ENCODE measurements at places on chromosomes 5 and 9.
A peak's percentile ranks its signal among the peaks of the same experiment; 100 is the strongest.

GRCh38 chr5:31329715-31330114, 136.2 kb downstream of the CDH6 start:
- peak; percentile 4 for DNase-seq

GRCh38 chr9:137302118-137302448, at the start of gene NRARP:
Gene NRARP, minus strand, starts transcription at chr9:137302271. Its CDS starts 343 bp downstream, at chr9:137301928.
- DNase-seq = peak; percentile 71

- no peak for DNase-seq
Observed at GRCh38 chr5:1443171-1443570, 2.1 kb downstream of the SLC6A3 start.

- DNase-seq = no peak
Observed at GRCh38 chr5:149024477-149024876, 38.4 kb downstream of the SH3TC2 start.

DNA sequence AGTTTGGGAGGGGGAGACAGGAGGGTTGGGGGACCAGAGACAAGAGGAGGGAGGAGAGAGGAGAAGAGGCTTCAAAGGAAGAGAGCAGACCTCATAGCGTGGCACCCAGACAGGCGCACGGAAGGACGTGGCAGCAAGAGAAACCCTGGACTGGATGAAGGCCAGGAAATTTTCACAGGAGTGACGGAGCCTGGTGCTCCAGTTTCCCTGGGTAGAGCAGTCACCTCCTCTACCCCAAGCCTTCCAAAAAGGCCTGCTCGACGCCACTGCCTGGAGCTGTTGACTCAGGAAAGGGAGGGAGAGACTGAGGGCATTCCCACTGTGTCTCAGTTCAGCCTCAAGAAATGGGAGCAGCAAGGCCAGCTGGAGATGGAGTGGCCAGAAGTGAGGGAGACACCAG, 19.3 kb downstream of the AK8 start:
- no peak for DNase-seq

DNA sequence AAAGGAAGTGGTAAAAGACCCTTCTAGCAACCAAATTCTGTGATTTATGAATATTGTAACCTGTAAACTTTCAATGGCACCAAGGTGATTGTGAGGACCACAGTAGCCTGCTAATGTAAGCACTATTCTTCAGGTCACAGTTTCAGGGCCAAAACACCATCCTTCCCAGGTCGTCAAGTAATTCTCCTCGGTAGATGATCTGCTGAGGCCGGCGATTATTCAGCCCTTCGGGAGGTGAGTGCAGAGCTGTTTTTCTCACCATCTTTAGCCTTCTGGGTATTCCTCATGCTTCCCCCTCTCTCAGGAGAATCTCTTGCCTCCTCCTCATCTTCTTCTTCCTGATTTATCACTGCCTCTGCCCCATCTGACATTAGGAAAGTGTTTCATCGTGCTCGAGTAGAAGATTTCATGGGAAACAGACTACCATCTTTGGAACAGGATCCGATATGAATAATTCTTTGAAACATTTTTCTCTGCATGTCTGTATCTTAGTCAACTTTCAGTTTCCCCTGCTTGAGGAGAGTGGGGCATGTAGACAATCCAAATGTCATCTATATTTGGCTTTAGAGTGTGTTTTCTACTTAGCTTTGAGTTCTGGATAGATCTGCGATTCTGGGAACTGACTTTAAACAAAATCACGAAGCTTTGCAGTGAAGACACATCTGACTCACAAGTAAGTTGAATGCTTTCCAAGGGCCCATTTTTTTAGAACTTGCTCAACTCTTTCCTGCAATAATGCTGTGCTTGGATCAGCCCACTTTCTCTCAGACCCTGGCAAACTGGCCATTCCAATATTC, 173.9 kb downstream of the AOPEP start:
- DNase-seq = peak; percentile 82

DNA sequence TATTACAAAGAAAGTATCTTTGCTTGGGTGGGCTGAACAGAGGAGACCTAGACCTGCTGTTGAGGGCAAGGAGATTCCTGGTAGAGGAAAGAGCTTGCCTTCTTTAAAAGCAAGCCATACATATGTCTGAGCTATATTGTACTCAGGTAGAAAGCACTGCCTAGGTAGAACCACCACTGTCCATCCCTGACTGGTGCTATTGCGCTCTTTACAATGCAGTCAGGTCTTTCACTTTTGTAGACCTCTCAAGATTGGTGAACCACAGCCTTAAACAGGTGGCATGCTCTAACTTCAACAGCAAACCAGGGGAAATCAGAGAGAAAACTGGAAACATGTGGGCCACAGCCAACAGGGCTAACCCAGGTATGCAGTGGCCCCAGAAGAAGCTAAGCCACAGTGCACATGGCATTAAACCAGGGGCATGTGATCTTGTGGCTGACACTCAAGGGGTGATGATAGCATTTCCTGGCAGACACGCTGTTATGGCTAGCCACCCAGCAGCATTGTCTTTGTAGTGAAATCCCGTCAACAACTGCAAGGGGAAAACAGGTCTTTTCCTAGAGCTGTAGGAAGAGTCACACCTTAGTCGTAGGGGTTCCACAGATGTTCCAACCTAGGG, 253.9 kb upstream of the PCSK5 start:
- no peak for DNase-seq

DNA sequence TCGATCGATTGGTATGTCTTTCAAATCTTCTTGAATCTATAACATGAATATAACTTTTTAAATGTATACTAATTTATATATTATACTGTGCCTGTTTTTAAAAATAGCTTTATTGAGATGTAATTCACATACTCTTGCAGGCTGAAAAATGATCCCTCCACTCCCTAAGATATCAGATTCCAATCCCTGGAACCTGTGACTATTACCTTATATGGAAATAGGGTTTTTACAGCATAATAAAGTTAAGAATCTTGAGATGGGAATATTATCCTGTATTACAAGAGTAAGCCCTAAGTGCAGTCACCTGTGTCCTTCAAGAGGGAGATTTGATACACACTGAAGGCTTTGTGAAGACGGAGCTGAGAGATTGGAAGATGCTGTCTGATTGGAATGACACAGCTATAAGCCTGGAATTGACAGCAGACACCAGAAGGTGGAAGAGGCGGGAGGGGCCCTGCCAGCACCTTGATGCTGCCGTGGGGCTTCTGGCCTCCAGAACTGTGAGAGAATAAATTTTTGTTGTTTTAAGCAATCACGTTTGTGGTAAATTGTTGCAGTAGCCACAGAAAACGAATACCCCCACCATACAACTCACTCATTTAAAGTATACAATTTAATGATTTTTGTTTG, 161.3 kb downstream of the RMI1 start:
- no peak for DNase-seq

DNA sequence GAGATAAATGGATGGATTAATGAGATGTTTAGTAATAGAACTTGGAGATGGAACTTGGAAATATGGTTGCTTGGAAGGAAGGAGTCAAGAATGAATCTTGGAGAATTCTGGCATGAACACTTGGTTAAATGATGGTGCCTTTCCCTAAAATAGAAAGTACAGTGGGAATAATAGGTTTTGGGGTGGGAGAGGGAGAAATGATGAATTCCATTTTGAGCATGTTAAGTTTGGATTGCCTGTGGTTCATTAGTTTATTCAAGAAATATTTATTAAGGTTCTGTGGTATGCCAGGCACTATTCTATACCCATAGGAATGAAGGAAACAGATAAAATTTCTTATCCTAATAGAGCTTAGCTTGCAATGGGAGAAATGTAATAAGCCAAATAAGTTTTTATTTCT, 58.4 kb downstream of the PBX3 start:
- no peak for DNase-seq

GRCh38 chr5:50730336-50730735, 63.9 kb downstream of the PARP8 start:
- no peak for DNase-seq

GRCh38 chr5:140322751-140323731, 20.1 kb upstream of the PFDN1 start:
- peak; percentile 96 for DNase-seq

DNA sequence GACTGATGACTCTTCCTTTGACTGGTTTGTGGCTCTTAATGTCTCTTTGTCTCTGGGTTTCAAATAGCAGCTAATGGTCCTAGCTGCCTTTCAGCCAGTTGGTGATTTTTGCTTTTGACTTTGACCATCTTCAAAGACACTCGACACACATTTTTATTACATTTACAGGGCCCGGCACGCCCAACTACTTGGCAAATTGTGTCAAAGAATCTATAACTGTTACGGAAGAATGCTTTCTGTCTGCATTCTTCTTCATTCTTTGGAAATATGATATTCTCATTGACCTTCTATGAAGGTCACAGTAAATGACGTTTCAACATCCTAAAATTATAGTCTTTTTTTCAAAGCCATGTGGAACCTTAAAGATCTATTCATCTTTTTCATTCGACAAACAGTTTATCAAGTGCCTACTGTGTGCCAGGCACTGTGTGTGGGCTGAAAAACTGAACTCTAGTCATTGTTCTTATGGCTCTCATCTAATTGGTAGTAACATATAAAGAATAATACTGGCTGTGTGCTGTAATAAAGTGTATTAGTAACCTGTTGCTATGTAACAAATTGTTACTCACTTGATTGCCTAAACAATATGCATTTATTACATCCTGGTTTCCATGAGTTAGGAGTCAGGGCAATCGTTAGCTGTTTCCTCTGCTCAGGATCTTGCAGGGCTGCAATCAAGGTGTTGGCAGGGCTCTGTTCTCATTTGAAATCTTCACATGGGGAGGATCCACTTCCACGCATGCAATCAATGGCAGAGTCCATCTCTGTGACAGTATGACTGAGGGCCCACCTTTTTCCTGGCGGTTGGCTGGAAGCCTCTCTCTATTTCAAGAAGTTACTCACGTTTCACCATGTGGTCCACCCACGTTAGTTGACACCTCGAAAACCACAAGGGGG, 7.0 kb upstream of the WHRN start:
- DNase-seq = no peak

DNA sequence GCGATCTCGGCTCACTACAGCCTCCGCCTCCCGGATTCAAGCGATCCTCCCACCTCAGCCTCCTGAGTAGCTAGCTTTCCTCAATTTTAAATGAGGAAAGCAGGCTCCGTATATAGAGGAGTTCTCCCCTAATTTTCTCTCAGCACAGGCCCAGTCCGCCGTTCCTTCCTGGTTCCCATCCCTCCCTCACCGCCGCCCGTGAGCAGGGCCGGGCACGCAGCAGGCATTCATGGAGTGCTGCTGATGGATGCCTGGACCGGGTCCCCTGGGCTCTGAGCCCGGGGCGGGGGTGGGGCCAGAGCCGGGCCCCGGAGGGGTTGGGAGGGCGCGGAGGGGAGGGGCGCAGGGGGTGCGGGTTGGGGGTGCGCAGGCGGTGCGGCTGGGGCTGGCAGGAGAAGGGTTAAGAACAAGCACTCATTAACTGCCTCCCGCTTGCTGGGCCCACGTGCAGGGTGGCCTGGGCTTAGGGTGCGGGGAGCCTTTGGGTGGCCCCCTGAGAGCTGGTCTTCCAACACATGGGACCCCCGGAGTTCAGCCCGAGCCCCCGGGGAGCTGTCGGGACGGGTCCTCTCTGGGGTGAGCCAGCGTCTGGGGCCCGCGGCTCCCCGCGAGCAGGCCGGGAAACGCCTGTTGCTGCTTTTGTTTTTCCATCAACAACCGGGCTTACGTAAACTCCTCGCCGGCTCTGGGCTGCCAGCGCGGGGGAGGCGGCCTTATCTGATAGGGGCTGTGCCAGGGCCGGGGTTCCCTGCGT, 33.7 kb downstream of the LHX2 start:
- DNase-seq = peak; percentile 70

- no peak for DNase-seq
Observed at GRCh38 chr5:155772009-155772662, 554.8 kb upstream of the SGCD start.

- peak; percentile 60 for DNase-seq
Observed at GRCh38 chr5:91443023-91443422, 59.9 kb upstream of the ARRDC3 start.

GRCh38 chr5:134141331-134142050, 27.0 kb downstream of the TCF7 start:
- no peak for DNase-seq

DNA sequence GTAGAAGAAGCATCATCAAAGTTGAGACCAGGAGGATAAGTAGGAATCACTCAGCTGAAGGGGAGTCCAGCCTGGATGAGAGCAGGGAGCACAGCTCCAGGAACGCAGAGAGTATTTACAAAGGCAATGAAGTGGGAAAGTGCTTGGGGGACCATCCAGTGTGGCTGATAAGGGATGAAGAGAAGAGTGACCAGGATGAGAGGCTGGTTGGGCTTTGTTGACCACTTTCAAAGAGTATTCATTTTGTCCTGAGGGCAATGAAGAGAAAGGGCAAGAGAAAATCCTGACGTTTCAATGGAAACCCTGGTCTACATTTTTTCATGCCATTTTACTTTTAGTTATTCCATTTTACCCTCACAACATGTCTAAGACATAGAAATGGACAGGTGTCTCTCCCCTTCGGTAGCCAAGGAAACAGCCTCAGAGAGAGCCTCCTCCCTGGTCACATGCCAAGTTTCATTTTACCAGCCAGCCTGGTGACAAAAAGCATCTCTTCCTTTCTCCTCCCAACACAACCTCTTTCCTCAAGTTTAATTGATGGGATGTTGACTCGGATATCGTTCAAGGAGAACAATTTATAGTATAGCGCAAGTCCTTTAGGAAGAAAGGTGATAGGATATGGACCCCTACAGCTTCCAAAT, 492.7 kb upstream of the CLINT1 start:
- no peak for DNase-seq

DNA sequence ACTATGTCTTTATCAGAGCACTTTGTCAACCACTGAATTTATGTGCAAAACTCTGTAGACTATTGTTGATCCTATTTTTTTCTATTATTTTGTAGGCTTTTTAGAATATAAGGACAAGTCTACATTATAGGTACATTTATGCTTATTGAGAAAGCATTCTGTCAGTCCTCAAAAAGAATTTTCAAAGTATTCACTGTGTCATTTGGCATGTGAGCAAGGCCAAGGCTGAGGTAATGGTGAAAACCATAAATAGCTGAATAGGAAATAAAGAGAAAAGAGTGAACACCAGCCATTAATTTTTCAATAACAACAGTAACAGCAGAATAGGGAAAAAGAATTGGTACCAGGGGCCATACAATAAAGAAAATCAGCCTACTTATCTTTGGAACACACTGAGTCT, 21.0 kb downstream of the SKIC3 start:
- DNase-seq = no peak

- no peak for DNase-seq
Observed at GRCh38 chr5:175700991-175701390, 43.1 kb downstream of the HRH2 start.

- DNase-seq = no peak
Observed at GRCh38 chr5:82387001-82387818, 109.1 kb upstream of the RPS23 start.

GRCh38 chr9:82894961-82895821, 167.8 kb downstream of the RASEF start:
- DNase-seq = no peak

GRCh38 chr9:19160085-19160484, 32.8 kb upstream of the PLIN2 start:
- no peak for DNase-seq
